ENCODE measurements at places on chromosomes 6 and 20.

DNA sequence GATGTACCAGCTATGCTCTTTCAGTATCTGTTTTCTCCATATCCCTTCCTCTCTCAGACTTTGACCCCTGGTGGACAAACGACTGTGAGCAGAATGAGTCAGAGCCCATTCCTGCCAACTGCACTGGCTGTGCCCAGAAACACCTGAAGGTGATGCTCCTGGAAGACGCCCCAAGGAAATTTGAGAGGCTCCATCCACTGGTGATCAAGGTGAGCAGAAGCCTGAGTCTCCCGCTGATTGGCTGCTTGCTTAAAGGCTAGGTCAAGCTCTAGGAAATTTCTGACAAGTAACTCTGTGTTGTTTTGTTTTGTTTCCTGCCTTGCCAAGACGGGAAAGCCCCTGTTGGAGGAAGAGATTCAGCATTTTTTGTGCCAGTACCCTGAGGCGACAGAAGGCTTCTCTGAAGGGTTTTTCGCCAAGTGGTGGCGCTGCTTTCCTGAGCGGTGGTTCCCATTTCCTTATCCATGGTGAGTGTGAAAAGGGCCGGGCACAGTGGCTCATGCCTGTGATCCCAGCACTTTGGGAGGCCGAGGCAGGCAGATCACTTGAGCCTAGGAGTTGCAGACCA, 28.6 kb downstream of the C6orf89 start:
- DNase-seq = peak; percentile 56

GRCh38 chr6:47581591-47581990, 104.0 kb downstream of the CD2AP start:
- no peak for DNase-seq

- DNase-seq = no peak
These were observed 188.2 kb downstream of the LRFN2 start for GRCh38 chr6:40398810-40399477.

- peak; percentile 67 for DNase-seq
These were observed 1.3 kb downstream of the TAPBP start for GRCh38 chr6:33312361-33313104.

- DNase-seq = no peak
These were observed 93.7 kb downstream of the KCNB1 start for GRCh38 chr20:49388744-49389143.

- DNase-seq = no peak
These were observed 4.1 kb upstream of the TXLNB start for GRCh38 chr6:139295901-139296300.

DNA sequence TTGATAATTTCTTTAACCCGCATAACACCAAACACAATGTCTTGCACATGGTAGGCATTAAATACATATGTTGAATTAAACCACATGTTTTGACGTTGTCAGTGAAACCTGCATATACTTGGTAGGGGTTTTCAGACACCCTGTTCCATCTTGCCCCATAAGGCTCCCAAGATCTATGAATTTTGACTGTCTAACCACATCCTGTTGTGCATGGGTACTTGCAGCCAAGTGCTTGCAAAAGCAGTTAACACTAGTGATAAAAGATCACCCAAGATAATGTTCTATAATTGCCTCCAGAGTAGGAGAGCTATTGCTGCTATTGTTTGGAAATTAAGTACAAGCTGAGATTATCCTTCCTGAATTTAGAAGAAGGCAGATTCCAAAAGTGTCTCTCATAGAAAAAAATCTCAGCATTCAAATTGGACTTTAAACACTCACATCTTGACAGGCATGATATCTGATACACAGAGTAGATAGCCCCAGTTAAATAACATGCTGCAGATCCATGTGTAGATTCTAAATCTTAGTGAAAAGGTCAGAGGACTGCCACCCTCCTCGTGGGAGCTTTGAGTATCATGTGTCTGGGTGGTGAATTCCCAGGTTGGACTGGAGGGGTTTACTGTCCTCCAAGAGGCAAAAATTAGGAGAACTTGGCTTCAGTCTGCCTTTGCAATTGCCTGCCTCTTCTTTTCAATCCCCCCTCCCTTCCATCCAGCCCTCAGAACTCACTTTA, 25.8 kb upstream of the CCN6 start:
- DNase-seq = no peak

- no peak for DNase-seq
These were observed 22.0 kb downstream of the MAPK14 start for GRCh38 chr6:36049582-36049981.

DNA sequence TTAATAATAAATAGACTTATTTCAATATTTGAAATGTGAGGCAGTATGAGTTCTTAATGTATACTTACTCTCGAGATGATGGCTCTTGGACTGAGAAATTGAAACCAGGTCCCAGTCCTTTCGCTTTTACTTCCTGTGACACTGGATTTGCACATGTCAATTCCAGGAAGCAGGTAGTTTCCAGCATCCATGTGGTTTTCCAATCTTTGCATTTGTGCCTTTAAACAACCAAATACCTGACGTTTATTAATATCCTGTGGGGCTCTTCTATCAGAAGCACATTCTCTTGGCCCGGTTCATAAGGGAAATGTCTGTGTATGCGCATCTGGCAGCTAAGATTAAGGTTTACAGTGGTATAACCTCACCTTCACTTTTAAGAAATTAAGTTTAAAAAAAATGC, 13.1 kb downstream of the UTRN start:
- DNase-seq = no peak

GRCh38 chr20:40477805-40478204, 211.2 kb downstream of the MAFB start:
- DNase-seq = peak; percentile 36

- DNase-seq = peak; percentile 98
These were observed 447.5 kb upstream of the HSF2 start for GRCh38 chr6:121951918-121952379.

- DNase-seq = no peak
These were observed 24.7 kb downstream of the PTGIS start for GRCh38 chr20:49543071-49543857.

GRCh38 chr20:34240693-34241615, at the start of gene ASIP:
TSS of gene ASIP (plus strand) at chr20:34241423. CDS start at chr20:34260375, 18,952 bp downstream.
- DNase-seq = no peak

DNA sequence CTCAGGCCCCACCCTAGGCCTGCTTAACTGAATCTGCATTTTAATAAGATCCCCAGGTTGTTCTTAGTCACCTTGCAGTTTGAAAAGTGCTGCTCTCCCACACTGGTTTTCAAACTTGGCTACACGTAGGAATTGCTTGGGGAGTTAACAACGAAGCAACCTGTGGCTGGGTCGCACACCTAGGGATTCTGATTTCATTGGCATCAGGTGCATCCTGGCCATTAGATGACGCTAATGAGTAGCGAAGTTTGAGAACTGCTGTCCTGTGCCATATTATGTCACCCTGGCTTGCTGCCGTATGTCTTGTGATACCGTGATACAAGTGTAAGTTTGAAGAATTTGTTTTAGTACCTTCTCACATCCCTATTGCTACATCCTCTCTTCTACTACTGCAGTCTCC, 28.2 kb upstream of the FUCA2 start:
- DNase-seq = no peak

DNA sequence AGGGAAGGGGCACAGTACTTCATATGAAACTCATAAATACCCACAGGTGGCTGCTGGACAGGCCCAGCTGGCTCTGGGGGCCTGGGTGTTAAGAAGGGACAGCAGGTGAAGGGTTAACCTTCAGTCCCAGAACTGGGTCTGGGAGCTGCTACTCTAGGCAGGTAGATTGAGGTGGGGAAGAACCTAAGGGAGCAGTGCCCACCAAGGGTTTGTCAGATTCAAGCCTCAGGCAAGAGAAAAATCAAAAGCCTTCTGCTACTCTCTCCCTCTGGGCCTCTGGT, 5.6 kb downstream of the RPL10A start:
- DNase-seq = no peak

- DNase-seq = peak; percentile 99
These were observed 10.1 kb upstream of the PYGB start for GRCh38 chr20:25237610-25238318.

DNA sequence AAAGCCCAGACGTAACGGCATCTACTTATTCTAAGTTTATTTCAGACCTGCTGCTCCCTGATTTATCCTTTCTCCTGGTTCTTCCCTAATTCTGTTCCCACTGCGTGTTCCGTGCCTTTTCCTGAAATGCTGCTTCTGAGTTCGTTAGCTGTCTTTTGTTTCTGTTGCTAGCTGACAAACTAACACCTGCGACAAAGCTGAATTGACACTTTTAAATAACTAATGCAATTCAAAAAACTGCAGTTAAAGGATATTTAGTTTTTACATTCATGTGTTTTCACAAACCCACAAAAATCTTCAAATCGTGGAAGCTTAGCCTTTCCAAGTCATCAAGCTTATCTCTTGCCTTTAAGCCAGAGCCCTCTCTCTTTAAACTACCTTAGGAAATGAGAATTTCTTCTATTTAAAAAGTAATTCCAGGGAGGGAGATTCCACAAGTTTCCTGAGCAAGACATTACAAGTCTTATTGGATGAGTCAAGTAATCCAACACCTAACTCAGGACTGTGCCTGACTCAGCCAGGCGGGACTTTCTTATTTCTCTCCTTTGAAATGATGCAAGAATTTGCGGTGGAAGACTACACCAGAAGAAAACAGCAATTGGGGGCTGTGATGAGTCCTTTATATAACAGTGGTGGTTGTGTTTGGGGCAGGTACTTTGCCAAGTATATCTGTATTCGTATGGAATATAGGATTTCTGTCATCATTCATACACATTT, 6.3 kb downstream of the ADTRP start:
- DNase-seq = peak; percentile 96

- peak; percentile 39 for DNase-seq
These were observed 44.7 kb upstream of the CNKSR3 start for GRCh38 chr6:154555073-154555677.

DNA sequence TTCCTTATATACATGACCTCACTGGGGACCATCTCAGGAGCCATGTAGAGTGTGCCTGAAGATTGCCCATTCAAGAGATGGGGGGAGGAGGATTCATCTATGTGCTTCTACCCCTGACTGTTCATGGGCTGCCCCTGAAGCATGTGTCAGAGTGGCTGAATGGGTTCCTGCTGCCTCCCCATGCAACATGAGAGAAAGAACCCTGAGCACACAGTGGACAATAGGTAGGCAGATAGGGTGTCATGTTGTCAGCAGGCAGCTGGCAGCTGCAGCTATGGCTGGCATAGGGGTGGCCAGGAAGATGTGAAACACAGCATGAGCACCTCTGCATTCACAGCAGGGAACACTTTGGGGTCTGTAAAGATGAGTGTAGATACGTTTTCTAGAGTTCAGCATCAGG, 208.4 kb upstream of the CNR1 start:
- DNase-seq = no peak

GRCh38 chr6:129104131-129104530, 221.2 kb downstream of the LAMA2 start:
- DNase-seq = peak; percentile 15

GRCh38 chr20:22507240-22507961, 77.0 kb downstream of the FOXA2 start:
- no peak for DNase-seq

GRCh38 chr6:13278991-13279390, 49.3 kb downstream of the TBC1D7 start:
- no peak for DNase-seq

GRCh38 chr6:157865249-157865648, 42.2 kb downstream of the SNX9 start:
- no peak for DNase-seq

DNA sequence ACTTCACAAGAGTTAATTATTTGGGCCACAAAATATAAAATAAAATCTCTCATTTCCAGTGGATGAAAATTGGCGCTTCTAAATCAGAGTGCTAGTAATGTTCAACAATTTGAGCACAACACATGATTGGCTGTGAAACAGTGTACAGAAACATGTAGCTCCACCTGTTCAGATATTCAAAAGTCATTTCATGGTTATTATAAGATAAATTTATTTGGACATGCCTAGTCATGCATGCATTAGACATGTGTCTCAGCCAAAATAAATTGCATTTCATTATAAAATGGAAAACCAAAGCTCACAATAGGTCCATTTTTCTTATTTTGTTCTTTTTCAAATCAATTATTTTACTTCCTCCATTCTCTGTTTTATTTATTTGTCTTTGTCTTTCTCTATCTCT, 374.8 kb downstream of the LMBRD1 start:
- DNase-seq = no peak

GRCh38 chr6:3531481-3531880, 74.6 kb upstream of the SLC22A23 start:
- DNase-seq = no peak

DNA sequence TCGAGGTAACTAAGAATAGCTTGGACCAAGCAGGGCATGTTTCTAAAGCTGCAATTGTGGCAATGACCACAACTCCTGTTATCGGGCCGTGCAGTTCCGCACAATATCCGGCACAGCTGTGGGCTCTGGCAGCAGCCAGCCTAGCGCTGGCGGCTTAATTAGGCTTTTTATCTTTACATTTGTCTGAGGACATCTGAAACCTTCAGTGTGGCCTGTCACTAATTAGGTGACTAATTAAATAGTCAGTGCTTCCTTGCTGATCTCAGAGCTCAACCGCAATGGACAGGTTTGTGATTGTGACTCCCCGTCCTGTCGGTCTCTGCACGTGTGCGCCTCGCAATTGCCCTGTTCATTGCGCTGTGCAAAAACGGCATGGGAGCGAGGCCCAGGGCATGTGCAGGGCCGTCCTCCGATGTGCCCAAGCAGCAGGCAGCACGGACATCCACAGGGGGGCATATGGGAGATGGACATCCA, 134.8 kb upstream of the INSM1 start:
- DNase-seq = no peak

DNA sequence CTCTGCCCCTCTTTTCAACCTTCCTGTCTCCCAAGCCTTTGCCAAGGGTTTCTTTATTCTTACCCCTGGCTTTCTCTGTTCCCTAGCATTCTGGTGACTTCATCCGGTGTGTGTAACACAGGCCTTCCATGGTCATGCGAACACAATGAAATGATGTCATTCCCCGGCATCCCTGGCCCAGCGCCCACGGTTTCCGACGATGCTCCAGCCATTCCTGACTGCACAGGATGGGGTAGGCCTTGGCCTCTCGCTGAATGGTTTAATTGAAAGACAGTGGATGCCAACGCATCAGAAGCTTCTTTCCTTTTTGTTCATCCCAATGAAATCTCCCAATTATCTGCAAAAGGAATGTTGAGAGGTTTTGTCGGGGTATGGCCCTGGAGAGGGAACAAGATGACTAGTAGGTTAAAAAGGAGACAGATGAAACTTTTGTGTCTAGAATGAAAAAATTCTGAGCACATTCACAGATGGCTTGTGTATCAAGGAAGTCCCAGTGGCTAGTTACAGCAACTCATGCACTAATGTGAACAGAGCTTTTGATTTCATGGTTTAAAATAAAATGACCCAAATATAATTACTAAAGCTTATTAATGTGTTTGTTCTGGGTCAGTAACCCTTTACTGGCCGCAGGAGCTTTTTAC, 655.0 kb downstream of the QKI start:
- peak; percentile 78 for DNase-seq

GRCh38 chr6:105346052-105346451, 56.8 kb downstream of the PREP start:
- peak; percentile 90 for DNase-seq

GRCh38 chr20:48619126-48620101, 208.4 kb downstream of the PREX1 start:
- no peak for DNase-seq

GRCh38 chr20:54168961-54169862, 4.6 kb downstream of the CYP24A1 start:
- DNase-seq = peak; percentile 25

GRCh38 chr6:14759976-14760672, 485.7 kb upstream of the JARID2 start:
- DNase-seq = no peak
